ENCODE measurements at places on chromosomes 16 and 17. TPM values are rescaled to one million over a fixed set of nuclear protein-coding genes. Genes with fewer than 3 reads are reported as not detected.

Gene RSKR
- 6.7 TPM for total RNA-seq

DNA sequence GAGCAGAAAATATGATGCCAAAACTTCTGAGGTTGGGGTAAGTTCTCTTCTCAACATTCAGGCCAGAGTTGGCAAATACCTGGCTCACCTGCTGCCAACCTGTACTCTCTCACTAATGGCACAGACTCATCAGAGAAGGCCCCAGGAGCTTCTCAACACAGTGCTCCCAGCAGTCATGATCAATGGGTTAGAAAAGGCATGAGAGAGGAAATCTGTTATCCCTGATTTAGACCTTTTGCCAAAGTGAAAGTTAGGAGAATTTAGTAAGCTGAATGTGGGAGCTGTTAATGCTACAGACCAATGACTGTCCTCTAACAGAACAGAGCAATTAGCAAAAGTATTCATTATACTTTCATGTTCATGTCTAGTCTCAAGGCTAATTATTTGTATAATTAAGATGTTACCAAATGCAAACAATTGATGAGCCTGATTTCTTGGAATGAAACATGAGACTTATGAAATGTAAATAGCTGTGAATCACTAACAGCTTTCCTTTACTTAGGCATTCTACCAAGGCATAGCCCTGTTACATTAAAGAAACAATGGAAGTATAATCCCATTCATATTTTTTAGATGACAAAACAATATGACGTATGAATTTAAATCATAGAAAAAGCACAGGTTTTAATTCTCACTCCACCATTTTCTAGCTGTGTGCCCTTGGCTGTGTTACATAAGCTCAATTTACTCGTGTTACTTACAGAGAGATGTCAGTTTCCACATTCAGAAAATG, 68.7 kb upstream of the MARCHF10 start:
- DNase-seq = no peak

Gene FAM20A
- 2.9 TPM for total RNA-seq

DNA sequence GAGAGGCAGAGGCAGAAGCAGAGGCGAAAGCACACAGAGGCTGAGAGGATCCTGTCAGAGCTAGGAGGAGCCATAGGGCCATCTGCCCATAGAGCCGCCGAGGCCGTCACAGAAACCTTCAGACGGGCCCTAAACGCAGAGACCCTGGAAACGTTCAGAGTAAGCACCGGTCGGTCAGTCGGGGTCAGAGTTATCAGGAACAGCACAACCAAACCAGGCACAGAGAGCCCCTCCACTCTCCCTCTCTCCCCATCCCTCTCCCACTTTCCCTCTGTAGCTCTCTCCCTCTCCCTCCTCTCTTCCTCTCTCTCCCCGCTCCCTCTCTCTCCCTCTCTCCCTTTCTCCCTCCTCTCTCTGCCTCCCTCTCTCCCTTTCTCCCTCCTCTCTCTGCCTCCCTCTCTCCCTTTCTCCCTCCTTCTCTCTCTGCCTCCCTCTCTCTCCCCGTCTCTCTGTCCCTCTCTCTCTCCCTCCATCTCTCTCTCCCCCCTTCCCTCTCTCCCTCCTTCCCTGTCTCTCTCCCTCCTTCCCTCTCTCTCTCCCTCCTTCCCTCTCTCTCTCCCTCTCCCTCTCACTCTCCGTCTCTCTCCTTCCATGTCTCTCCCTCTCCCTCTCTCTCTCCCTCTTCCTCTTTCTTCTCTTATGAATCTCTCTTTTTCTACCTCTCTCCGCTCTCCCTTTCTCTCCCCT, 138.9 kb downstream of the C16orf95 start:
- DNase-seq = no peak

- no peak for DNase-seq
Observed at GRCh38 chr16:17233318-17234002, 237.3 kb downstream of the XYLT1 start.

GRCh38 chr17:9968008-9968407, 62.9 kb upstream of the RCVRN start:
- DNase-seq = no peak

DNA sequence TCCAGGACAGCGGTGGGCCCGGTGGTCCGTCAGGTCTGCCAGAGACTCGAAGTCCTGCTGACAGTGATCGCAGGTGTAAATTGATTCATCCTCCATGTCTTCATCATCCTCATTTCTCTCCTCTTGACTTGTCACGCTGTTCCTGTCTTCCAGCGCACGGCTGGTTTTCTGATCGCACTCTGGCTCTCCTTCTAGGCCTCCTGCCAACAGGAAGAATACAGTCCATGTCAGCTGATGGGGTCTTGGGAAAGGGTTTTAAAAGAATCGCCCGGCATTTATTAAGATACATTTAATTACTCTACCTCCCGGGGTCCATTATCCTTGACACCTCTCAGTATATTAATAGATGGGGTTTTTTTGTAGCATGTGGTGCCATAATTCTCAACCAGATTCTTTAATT, 125.1 kb downstream of the ZNF423 start:
- DNase-seq = no peak

Gene KREMEN2
- total RNA-seq = not detected

All from left ventricle myocardium inferior (tissue), 1 donor.